CD4-positive, alpha-beta T cell treated with Interleukin-15 for 4 hours (primary cell): ENCODE measurements at places on chromosomes 16 and 17.

GRCh38 chr17:63039899-63040602 is 74.0 kb downstream of the TANC2 start:
- no peak for DNase-seq

- DNase-seq, result no peak
Measured at GRCh38 chr17:39036009-39036408, 68.8 kb upstream of the FBXO47 start.

DNA sequence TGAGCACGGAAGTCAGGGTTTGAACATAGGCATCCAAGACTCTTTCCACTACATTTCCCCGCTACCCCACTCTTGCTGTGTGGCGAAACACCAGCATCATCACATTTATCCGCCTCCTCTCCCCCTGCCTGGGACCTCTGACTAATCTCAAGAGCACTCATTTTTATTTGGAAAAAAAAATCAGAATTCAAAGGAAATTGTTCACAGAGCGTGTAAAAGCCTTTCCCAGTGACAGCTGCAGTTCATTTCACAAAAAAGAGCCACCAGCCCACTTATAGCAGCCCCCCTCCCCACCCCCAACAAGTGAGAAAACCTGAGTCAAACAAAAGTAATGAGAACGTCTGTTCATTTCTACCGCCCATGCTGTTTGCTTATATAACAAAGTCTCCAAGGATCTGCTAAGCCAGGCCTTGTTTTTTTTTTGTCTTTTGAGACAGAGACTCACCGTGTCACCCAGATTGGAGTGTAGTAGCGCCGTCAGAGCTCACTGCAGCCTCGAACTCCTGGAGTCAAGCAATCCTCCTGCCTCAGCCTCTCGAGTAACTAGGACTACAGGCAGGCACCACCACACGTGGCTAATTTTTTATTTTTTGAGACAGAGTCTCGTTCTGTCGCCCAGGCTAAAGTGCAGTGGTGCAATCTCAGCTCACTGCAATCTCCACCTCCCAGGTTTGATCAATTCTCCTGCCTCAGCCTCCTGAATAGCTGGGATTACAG is 48.3 kb upstream of the HAPSTR1 start:
- DNase-seq, result no peak

DNA sequence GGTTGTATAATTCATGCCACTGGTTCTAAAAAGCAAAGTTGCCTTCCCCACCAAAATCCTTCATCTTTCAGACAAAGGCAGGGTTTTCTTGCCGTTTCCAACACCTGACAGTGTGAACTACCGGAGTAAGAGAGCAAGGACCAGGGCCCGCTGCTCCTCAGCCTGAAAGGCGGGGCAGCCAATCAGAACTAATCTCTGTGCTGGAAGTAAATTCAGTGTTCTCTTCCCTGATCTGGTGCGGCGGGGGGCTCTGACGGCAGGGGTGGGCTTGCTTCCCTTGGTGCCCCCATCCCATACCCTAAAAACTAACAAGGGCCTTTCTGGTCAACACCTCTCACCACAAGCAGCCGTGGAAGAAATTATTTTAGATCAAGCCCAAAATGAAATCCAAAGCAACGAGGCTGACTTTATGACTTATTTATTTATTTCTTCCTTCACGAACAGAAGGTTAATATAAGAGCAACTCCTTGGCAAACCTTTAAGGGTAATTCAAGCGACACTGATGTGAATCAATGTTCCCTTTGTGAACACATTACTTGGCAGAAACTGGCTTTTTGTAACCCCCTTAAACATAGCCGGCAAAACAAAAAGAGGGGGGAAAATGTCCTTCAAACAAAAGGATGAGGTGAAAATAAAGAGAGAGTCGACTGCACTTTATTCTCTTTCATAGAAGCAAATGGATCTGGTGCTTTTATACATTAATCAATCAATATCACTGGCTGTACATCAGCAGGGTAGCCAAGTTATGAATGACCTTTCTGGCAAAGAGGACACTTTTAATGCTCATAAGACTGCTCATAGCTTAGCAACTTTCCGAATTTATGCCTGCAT is 189.9 kb downstream of the ZFHX3 start:
- no peak for DNase-seq

DNA sequence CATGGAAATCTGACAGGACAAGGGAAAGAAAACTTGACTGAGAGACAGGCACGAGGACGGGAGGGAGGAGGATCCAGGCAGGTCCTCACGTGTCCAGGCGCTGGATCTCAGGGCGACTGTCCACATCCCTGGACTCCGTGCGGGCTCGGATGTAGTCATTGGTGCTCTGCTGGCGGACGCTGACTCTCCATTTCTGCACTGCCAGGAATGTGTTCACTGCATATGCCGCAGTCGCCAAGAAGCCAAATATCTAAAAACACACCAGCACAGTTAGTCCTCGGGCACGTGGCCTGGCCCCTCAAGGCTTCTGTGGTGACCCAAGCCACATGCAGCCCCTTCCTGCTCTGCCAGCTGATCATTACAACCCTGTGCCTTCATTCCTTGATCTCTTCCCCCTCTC is 17.5 kb downstream of the CMTM3 start:
- DNase-seq, result no peak

DNA sequence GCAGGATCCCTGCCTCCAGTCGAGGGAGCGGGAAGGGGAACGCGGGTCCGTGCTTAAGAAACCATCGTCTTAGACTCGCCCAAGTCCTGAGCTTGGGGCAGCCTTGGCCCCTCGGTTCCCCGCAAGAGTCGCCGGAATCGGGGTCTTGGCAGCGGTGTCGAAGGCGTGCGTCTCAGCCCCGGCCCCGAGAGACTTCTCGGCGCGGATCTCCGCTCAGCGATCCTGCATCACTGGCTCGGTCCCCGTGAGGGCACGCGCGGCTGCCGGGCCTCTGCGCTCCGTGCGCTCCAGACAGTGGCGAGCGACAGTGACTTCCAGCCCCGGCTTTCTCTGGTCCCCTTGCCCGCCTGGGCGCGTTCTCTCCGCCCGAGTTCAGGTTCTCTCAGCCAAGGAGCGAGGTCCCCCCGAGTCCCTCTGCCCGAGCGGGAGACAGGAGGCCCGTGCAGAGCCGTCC is 380 bp downstream of the HS3ST3A1 start:
- DNase-seq, result no peak

- no peak for DNase-seq
Measured at GRCh38 chr16:69143116-69143515, 10.7 kb downstream of the UTP4 start.

GRCh38 chr16:65521633-65522328 is 399.9 kb upstream of the CDH11 start:
- DNase-seq, result no peak

DNA sequence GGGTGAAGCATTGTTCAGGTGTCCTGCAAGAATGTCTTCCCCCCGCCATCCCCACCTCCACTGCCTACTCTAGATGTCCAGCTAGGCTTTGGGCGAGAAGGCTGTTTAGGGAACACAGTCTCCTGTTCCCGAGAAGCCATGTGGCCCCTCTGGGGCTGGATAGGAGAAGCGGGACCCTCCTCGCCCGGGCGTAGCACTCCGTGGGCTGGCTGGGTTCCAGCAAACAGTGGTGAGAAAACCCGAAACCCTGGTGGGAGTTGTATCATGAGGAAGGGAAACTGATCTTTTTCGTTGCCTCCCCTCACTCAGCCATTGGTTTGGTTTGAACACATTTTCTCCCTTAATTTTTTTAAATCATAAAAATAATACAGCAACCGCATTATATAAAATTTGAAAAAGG is 56.6 kb downstream of the IRF8 start:
- DNase-seq, result no peak

DNA sequence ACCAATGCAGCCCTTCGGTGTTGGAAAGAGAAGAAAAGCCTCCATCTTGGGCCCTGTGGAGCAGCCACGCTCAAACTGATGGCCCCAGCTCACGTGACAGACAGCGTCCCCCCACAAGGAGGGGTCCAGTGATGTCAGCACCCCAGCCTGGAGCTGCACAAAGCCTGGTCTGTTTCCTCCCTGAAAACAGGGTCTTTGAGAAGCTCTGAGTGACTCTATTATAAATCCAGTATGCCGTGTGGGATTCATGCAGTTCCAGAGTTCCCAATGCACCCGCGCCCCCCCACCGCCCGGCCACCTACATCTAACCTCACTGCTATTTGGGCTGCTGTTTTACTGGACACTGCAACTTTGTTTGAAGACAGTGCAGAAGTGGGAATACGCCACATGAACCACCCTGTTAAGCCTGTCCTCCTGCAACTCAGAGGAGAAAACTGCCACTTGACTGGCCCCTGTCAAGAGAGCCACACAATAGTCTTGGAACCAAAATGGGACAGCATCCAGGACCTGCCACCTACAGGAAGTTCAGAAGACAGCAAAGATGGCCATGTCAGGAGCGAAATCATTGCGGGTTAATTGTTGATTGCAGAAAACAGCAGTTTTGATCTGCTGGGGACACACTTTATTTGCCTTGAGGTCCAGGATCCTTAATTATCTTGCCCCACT is 33.1 kb downstream of the PMP22 start:
- no peak for DNase-seq

GRCh38 chr17:28616281-28616680 is 2.3 kb upstream of the RSKR start:
- DNase-seq, result no peak

DNA sequence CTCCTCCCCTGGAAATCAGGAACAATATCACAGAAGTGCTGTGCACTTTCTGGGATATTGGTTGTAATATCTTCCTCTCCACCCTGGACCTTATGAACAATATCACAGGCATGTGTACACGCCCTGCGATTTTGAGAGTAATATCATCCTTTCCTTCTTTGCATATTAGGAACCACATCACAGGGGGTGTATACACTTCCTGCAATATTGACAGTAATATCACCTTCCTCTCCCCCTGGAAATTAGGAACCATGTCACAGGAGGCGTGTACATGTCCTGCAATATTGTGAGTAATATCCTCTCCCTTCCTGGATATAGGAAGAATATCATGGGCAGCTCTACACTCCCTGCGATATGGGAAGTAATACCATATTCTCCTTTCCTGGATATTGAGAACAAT is 14.2 kb upstream of the TEKT5 start:
- no peak for DNase-seq

DNA sequence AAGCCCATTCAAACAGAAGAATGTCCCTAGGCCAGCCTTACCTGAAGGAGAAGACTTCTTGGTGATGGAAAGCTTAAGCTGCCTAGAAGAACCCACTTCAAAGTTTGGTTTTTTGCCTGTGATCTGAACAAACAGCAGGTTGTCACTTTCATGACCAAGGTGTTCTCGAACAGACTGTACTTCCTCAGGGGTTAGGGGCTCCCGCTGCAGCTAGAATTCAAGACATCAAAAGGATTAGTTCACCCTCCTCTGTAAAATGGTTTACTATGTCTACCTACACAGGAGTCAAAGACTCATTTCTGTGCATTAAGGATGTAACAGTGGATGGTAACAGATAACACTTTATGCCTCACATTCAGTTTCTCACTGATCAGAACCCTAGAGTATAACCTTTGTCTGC is 13.2 kb downstream of the CIAPIN1 start:
- no peak for DNase-seq

GRCh38 chr16:66566051-66566901 is at the start of gene CMTM1:
Gene CMTM1, plus strand, starts transcription at chr16:66566439. Its CDS starts 75 bp downstream, at chr16:66566514.
- DNase-seq, result no peak

DNA sequence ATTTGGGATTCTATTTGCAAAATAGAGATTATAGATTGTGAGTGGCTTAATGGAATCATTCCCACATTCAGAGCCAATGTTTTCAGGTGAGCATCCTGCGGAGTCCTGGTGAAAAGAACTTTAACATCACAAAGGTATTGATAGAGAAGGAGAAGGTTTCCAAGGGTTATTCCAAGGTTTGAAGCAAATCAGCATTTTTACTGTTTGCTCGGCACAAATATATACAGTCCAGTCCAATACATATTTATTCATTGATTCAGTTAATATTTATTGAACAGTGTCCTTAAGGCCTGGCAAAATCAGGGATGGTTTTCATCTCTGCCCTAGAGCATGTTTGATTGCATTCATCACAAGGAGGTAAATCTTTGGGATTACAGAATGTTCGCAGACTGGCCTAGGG is 6.4 kb downstream of the MPV17L start:
- DNase-seq, result no peak

DNA sequence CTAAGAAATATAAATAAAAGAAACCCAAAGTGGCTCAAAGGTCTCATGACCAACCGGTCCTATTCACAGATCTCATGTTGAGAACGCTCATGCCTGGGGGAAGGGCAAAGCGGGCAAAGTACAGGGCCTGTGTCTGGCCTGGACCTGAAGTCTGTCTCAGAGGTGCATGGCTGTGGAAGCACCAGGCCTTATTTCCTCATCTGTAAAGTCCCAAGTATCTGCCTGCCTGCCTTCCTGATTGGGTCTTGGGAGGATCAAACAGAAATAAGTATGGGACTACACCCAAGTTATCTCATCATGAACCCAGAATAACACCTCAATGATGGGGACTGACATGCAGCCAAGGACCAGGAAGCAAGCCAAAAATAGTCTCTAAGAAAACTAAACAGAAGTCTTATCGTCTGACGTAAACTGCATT is 14.2 kb downstream of the AXIN2 start:
- no peak for DNase-seq

- peak; percentile 57 for DNase-seq
Measured at GRCh38 chr17:51371732-51372151, 111.4 kb downstream of the UTP18 start.

- no peak for DNase-seq
Measured at GRCh38 chr17:9811537-9811936, 10.3 kb downstream of the GSG1L2 start.

- no peak for DNase-seq
Measured at GRCh38 chr16:84905965-84906460, 86.2 kb downstream of the CRISPLD2 start.

GRCh38 chr17:44381810-44382305 is 7.6 kb downstream of the ITGA2B start:
- no peak for DNase-seq

DNA sequence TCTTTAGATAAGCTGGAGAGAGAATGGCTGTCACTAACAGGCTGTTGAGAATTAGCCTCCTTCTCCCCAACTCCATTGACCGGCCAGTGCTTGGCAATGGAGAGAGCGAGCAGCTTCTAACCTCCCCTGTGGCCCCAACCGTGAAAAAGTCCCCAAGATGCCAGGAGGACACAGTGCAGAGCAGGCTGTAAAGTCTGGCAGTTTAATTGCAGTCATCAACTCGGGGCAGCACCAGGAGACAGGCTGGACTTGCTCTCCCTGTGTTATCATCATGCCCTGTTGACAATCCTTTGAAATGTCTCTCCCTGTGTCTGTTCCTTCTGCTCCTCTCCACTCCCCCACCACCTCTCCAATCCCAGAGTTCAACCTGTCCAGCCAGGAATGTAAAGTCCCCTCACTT is 705 bp upstream of the CDRT4 start:
- DNase-seq, result no peak
